Melanocyte of skin (primary cell): ENCODE measurements at places on chromosomes 7 and 10. TPM values are rescaled to one million over a fixed set of nuclear protein-coding genes. Genes with fewer than 3 reads are reported as not detected.

The FRAT1 gene
- total RNA-seq: 3.1 and 4.0 TPM in 2 replicates

The ARHGEF35 gene
- total RNA-seq: 0.67 and 0.93 TPM in 2 replicates

The AKR1C4 gene
- total RNA-seq: not detected in 2 replicates

The DLG5 gene
- total RNA-seq: 12.6 and 15.0 TPM in 2 replicates

The AGBL3 gene
- total RNA-seq: 1.3 and 1.4 TPM in 2 replicates

The SRGN gene
- total RNA-seq: 43.6 and 82.4 TPM in 2 replicates

The EVX1 gene
- not detected in 2 replicates for total RNA-seq

The MBL2 gene
- under 0.01 TPM in 1 of 2 replicates, not detected in the other for total RNA-seq

The HECTD2 gene
- 2.5 and 3.7 TPM in 2 replicates for total RNA-seq

The ERVW-1 gene
- total RNA-seq: not detected in 2 replicates

The LRWD1 gene
- 30.3 and 38.2 TPM in 2 replicates for total RNA-seq

The MYL7 gene
- total RNA-seq: not detected in 2 replicates

The UPK3BL2 gene
- 2.3 and 3.4 TPM in 2 replicates for total RNA-seq

The RBM20 gene
- total RNA-seq: 0.34 and 0.36 TPM in 2 replicates

The LIPK gene
- total RNA-seq: not detected in 2 replicates

The DGKI gene
- 0.33 and 0.77 TPM in 2 replicates for total RNA-seq

The TACR2 gene
- 0.73 and 1.0 TPM in 2 replicates for total RNA-seq

The LLCFC1 gene
- not detected in 2 replicates for total RNA-seq

The FIGNL1 gene
- total RNA-seq: 10.7 and 19.6 TPM in 2 replicates

The CAMK2B gene
- not detected in 2 replicates for total RNA-seq

The PODXL gene
- total RNA-seq: under 0.01 and 0.15 TPM in 2 replicates

The PLXNA4 gene
- total RNA-seq: under 0.01 TPM in 2 replicates

The GJD4 gene
- total RNA-seq: not detected in 2 replicates

The SEMA3C gene
- 145 and 235 TPM in 2 replicates for total RNA-seq

The CPN1 gene
- total RNA-seq: 5.5 TPM in 1 of 2 replicates, not detected in the other

The ASIC3 gene
- 0.33 and 2.6 TPM in 2 replicates for total RNA-seq

The SLC18A2 gene
- not detected in 2 replicates for total RNA-seq

The C10orf62 gene
- not detected in 2 replicates for total RNA-seq

The HMX3 gene
- not detected in 2 replicates for total RNA-seq

The CYP3A7 gene
- total RNA-seq: not detected in 2 replicates

The UBE2H gene
- total RNA-seq: 28.6 and 29.5 TPM in 2 replicates

The OR13A1 gene
- not detected in 2 replicates for total RNA-seq

The MGAM2 gene
- under 0.01 TPM in 1 of 2 replicates, not detected in the other for total RNA-seq

The UPK3B gene
- 0.15 TPM in 1 of 2 replicates, not detected in the other for total RNA-seq

The DBNL gene
- 91.2 and 95.3 TPM in 2 replicates for total RNA-seq

The ARHGAP22 gene
- total RNA-seq: 1.1 and 3.7 TPM in 2 replicates

The FXYD4 gene
- not detected in 2 replicates for total RNA-seq

The WDR86 gene
- total RNA-seq: not detected in 2 replicates

The CLCN1 gene
- total RNA-seq: not detected in 2 replicates

The MSMB gene
- total RNA-seq: not detected in 2 replicates

The PRKG1 gene
- 8.0 and 10.8 TPM in 2 replicates for total RNA-seq

The ELOVL3 gene
- total RNA-seq: 0.34 TPM in 1 of 2 replicates, not detected in the other

The IDI1 gene
- 162 and 167 TPM in 2 replicates for total RNA-seq

The ATP6V0A4 gene
- total RNA-seq: 6.0 and 7.7 TPM in 2 replicates

The USP6NL gene
- 18.6 and 21.7 TPM in 2 replicates for total RNA-seq

The RARRES2 gene
- 1.00 and 2.2 TPM in 2 replicates for total RNA-seq

The COX19 gene
- 5.1 and 6.7 TPM in 2 replicates for total RNA-seq

The ZP3 gene
- 1.3 and 3.4 TPM in 2 replicates for total RNA-seq

The VDAC2 gene
- 197 and 221 TPM in 2 replicates for total RNA-seq

The RASA4 gene
- total RNA-seq: 0.33 and 0.62 TPM in 2 replicates

The GOT1 gene
- 27.9 and 30.9 TPM in 2 replicates for total RNA-seq
